ENCODE measurements at places on chromosomes 11 and 22. TPM values are rescaled to one million over a fixed set of nuclear protein-coding genes. Genes with fewer than 3 reads are reported as not detected.

OR8D1 gene
- not detected for polyA plus RNA-seq

AMOTL1 gene
- 39.1 TPM for polyA plus RNA-seq

ZNF280A gene
- polyA plus RNA-seq = not detected

ART1 gene
- 0.19 TPM for polyA plus RNA-seq

OR2AG2 gene
- 0.09 TPM for polyA plus RNA-seq

BIK gene
- polyA plus RNA-seq = 1.4 TPM

ME3 gene
- 26.8 TPM for polyA plus RNA-seq

ANGPTL5 gene
- not detected for polyA plus RNA-seq

POU2AF3 gene
- 8.6 TPM for polyA plus RNA-seq

ISX gene
- 0.29 TPM for polyA plus RNA-seq

SCN4B gene
- 1.1 TPM for polyA plus RNA-seq

TXNRD2 gene
- polyA plus RNA-seq = 28.2 TPM

UBQLNL gene
- polyA plus RNA-seq = 0.62 TPM

LGALS12 gene
- polyA plus RNA-seq = 0.12 TPM

THRSP gene
- 0.33 TPM for polyA plus RNA-seq

TUB gene
- polyA plus RNA-seq = 24.5 TPM

TYR gene
- 0.25 TPM for polyA plus RNA-seq

TLCD5 gene
- polyA plus RNA-seq = 12.8 TPM

GDPD4 gene
- polyA plus RNA-seq = 0.17 TPM

C11orf21 gene
- polyA plus RNA-seq = 0.82 TPM

CDC45 gene
- polyA plus RNA-seq = 21.0 TPM

PHOX2A gene
- not detected for polyA plus RNA-seq

EIF3F gene
- 305 TPM for polyA plus RNA-seq

PATE2 gene
- polyA plus RNA-seq = not detected

Measured in renal cortex interstitium (tissue), 15 donors.